ENCODE measurements at places on chromosomes 5 and 9. TPM values are rescaled to one million over a fixed set of nuclear protein-coding genes. Genes with fewer than 3 reads are reported as not detected.
A peak's percentile ranks its signal among the peaks of the same experiment; 100 is the strongest.

- DNase-seq = no peak
Measured at GRCh38 chr5:160271396-160271795, 41.0 kb downstream of the CCNJL start.

- DNase-seq = no peak
Measured at GRCh38 chr5:168137265-168137664, 154.2 kb upstream of the WWC1 start.

GRCh38 chr5:40381676-40382363 is 297.9 kb upstream of the PTGER4 start:
- no peak for DNase-seq

- DNase-seq = no peak
Measured at GRCh38 chr9:13557746-13558145, 278.3 kb upstream of the MPDZ start.

DNA sequence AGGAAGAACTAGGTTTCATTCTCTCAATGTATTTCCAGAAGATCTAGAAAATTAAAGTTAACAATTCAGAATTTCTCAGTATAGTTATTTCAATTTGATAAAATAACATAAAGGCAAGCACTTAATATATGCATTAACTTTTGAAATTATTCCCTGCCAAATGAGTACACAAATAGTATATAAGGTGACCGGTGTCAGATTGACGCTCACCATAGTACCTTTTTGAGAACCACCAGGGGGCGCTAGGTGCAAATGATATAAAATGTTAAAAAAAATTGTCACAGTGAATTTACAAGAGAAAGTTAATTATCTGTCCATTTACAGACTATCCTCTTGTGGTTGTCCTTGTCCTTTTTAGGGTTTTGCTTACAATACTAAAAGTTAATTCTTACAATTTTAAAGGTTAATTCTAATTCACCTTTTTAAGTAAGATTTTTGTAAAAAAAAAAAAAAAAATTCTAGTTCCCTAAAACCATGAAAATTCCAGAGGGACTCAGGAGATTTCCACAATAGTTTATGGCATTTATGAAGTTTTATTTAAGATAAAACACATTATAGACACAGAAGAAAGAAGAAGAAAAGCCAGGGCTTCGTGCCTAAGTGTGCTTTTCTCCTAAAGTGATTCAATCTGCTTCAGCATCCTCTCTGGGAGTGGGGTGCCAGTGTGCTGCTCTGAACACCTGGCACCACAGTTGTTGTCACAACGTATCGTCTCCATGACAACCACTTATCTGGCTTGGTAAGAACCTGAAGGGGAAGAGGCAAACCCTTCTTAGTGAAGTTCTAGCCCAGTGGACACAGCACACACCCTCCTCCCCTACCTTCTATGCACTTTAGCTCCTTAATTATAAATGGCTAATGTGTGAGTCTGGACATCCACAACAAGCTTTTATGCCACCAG is 1.7 kb downstream of the ADAMTS16 start:
- no peak for DNase-seq

GRCh38 chr5:138449501-138450239 is 10.8 kb downstream of the REEP2 start:
- peak; percentile 98 for DNase-seq

GRCh38 chr5:122435234-122435633 is 123.2 kb downstream of the SNCAIP start:
- no peak for DNase-seq

DNA sequence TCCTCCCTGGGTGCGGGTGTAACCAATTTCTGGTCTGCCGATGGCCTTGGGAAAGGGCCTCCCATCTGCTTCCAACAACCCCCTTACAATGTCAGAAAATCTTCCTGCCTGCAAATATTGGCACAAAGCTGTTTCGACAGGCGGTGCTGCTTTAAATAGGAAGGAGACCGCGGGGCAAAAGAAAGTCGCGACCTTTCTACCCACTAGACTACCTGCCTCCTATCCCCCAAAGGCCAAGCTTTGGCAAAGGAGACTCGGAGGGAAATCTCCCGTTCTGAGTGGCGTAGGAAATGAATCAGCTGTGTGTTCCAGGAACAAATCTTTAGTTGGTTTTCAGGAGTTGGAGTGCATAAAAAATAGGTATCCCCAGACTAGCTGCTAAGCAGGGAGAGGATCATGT is 36.8 kb upstream of the NFIB start:
- no peak for DNase-seq

GRCh38 chr9:17813798-17814197 is 234.9 kb downstream of the SH3GL2 start:
- no peak for DNase-seq

- DNase-seq = peak; percentile 51
Measured at GRCh38 chr9:124450931-124451661, 845 bp downstream of the ADGRD2 start.

GRCh38 chr9:38482918-38483592 is 58.8 kb upstream of the IGFBPL1 start:
- no peak for DNase-seq

GRCh38 chr5:133884569-133885311 is 83.7 kb downstream of the C5orf15 start:
- DNase-seq = peak; percentile 37

DNA sequence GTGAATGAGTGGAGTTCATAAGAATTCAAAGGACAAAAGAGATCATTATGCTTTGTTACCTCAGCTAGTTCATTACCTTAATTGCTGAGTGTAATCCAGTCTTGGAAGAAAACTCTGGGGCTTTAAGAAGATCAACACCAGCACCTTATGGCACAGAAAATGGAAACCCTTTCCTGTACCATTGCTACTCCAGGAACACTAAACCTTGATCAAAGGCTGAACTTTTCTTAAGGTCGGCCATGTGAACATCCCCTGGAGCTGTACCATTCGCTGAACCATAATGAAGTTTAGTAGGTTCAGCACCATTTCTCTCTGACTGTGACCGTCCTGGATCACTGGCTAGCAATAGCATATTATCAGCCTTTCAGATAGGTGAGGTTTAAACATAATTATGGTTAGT is 97.4 kb downstream of the PBX3 start:
- no peak for DNase-seq

- no peak for DNase-seq
Measured at GRCh38 chr9:23413541-23413940, 412.5 kb downstream of the ELAVL2 start.

GRCh38 chr5:178787889-178788288 is 57.4 kb upstream of the ZNF354A start:
- no peak for DNase-seq

DNA sequence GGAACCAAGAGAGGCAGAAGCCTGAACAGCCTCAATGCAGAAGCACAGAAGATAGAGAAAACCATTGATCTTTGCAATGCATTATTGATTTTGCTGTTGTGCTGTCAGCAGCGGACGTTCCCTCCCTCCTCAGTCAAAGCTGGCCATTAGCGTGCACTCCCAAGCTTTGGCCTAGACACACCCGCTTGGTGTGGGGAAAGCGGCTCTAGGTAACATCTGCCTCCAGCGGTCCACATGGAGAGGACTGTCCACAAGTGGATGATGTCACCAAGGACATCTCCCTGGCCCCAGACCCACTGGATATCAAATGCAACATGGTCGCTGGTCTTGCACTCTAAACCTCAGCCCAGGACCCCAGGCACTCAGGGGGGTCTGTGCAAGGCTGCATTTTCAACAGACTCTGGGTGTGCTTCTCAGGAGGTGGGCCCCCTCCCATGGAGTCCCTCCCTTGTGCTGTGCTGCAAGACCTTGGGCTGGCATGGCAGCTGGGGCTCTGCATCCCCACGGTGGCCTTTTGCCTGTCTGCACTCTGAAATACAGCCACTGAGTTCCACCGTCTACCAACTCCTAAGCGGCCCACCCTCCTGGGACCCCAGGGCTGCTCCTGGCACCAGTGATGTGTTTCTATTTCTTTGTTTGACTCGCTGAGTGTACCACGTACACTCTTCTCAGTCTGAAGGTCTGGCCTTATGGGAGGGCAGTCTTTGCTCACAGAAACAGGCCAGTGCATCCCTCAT is 1.9 kb downstream of the SEMA4D start:
- DNase-seq = no peak

- DNase-seq = no peak
Measured at GRCh38 chr9:99663856-99664255, 157.8 kb upstream of the NR4A3 start.

- DNase-seq = no peak
Measured at GRCh38 chr5:153985498-153985897, 53.2 kb downstream of the FAM114A2 start.

DNA sequence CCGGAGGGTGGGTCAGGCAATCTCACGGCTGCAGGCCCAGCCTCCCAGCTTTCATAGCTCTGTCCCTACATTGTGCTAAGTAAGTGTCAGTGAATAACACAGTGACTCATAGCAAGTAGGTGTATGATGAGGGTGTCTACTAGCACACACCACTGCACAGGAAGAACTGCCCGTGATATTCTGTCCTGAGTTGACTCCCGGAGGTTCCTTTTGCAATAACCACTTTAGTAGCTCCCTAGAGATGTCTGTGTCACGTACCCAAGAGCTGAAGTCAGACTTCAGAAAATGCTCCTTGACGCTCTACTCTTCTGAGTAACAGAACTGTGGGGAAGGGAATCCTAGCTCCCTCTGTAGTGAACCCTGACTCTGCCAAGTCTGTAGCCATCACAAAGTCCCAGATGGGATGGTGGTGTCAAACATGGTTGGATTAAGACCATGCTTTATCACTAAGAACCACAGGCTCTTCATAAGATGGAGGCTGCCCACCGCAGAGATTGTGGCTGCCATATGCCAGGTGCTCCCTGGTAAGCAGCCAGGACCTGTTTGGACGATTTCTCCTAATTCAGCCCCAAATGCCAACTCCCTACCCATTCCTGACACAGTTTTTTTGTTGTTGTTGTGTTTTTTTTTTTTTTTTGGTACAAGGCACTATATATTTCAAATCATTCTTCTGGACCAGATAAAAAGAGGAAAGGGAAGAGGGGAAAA is 352.6 kb upstream of the PANK3 start:
- DNase-seq = no peak

GRCh38 chr9:32590476-32590875 is 17.5 kb upstream of the NDUFB6 start:
- no peak for DNase-seq

- DNase-seq = peak; percentile 89
Measured at GRCh38 chr9:2623288-2624050, 1.9 kb downstream of the VLDLR start.

DNA sequence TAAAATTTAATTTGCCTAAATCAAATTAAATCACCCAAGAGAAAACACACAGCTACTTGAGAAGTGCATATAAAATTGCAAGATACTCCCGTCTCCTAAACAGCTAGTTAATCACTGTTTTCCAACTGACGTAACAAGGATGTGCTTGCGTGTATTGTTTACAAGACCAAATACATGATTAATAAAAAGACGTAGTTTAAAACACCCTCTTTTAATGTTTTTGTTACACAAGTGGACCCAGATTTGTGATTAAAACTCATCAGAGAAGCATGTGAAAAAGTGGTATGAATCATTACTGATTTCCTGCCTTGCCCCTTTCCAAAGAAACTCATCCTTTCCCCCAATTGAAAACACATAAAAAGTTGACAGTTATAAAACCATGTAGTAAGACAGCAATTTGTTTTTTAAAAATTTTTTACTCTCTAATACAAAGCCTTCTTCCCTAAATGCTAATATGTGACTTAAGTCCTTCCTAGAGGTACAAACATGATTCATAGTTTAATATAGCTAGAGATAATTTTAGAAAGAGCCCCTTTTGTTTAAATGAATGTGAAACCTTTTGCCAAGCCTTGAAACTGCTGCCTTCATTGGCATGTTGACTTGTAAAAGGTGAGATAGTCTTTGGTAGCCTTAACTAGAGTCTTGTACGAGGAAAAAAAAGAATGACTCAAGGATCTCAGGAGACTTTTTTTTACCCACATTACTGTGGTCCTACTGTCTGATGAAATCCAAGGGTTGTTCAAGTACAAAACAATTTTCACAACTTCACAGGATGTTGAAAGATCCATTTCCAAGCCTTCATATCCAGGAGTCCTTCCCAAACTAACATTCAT is 61.4 kb upstream of the FST start:
- no peak for DNase-seq

GRCh38 chr9:12815888-12816287 is 41.1 kb downstream of the LURAP1L start:
- no peak for DNase-seq

DNA sequence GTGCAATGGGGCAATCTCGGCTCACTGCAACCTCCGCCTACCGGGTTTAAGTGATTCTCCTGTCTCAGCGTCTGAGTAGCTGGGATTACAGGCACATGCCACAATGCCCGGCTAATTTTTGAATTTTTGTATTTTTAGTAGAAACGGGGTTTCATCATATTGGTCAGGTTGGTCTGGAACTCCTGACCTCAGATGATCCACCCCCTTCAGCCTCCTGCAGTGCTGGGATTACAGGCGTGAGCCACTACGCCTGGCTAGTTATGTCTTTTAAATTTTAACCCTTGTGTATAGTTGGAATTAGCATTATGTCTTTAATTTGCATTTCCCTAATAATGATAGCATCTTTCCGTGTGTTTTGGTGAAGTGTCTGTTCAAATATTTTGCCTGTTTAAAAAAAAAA is 11.5 kb downstream of the GPBP1 start:
- no peak for DNase-seq

- DNase-seq = no peak
Measured at GRCh38 chr5:95102080-95102479, 182.8 kb downstream of the MCTP1 start.

- no peak for DNase-seq
Measured at GRCh38 chr9:98037357-98037756, 19.2 kb upstream of the NANS start.

GRCh38 chr5:157907479-157907878 is 48.5 kb upstream of the CLINT1 start:
- DNase-seq = no peak

- DNase-seq = no peak
Measured at GRCh38 chr5:171249460-171249859, 59.6 kb upstream of the TLX3 start.

GRCh38 chr5:13214182-13214581 is 730.3 kb downstream of the DNAH5 start:
- DNase-seq = no peak

DNA sequence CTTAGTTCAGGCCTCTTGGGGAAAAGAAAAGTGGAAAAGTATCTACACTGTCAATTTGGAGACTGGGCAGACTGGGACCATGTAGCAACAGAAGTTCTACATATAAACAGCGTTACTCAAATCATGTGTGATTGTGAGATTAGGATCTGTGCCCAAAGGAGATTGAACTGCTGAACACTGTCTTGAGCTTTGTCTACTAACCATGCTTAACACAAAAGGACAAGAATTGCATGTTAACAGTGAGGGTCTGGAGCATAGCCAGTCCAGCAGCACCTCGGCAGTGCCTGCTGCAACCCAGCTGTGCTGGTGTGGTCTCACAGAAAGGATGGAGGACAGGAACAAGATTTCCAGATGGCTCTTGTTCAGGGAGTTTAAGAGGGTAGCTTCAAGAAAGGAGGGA is 5.7 kb downstream of the PAM start:
- no peak for DNase-seq

GKAP1 gene
- 10.2 TPM for total RNA-seq

PDGFRB gene
- total RNA-seq = 360 TPM

PLAC8L1 gene
- total RNA-seq = 0.87 TPM

TMEM8B gene
- total RNA-seq = 16.3 TPM

PNPLA7 gene
- 10.3 TPM for total RNA-seq

RAD23B gene
- total RNA-seq = 74.2 TPM

ZDHHC11B gene
- 17.7 TPM for total RNA-seq

GDA gene
- not detected for total RNA-seq

LCP2 gene
- total RNA-seq = 25.7 TPM

ITGA2 gene
- total RNA-seq = 5.2 TPM

GABRA6 gene
- not detected for total RNA-seq

ADRB2 gene
- total RNA-seq = 4.5 TPM

CTXN3 gene
- total RNA-seq = not detected

LCN15 gene
- total RNA-seq = not detected

WDR38 gene
- not detected for total RNA-seq

GPR150 gene
- 0.23 TPM for total RNA-seq

All from aorta (tissue), 5 donors.